Right renal pelvis (tissue), 4 donors: ENCODE measurements at places on chromosomes 5 and 9. TPM values are rescaled to one million over a fixed set of nuclear protein-coding genes. Genes with fewer than 3 reads are reported as not detected.

The NRG2 gene
- polyA plus RNA-seq: 1.6 TPM

The GARIN3 gene
- polyA plus RNA-seq: not detected

The GFI1B gene
- 0.67 TPM for polyA plus RNA-seq

The UCK1 gene
- polyA plus RNA-seq: 43.3 TPM

The IFNB1 gene
- not detected for polyA plus RNA-seq

The TAF11L12 gene
- polyA plus RNA-seq: not detected

The CCNO gene
- 8.2 TPM for polyA plus RNA-seq

The SPAAR gene
- 1.6 TPM for polyA plus RNA-seq

The OMD gene
- polyA plus RNA-seq: 1.8 TPM

The SEC61B gene
- polyA plus RNA-seq: 176 TPM

The SPINK4 gene
- not detected for polyA plus RNA-seq

The RUSC2 gene
- 20.7 TPM for polyA plus RNA-seq

The TNFAIP8 gene
- 32.0 TPM for polyA plus RNA-seq

The PTPDC1 gene
- polyA plus RNA-seq: 11.5 TPM

The ZER1 gene
- polyA plus RNA-seq: 42.6 TPM

The IL13 gene
- 0.14 TPM for polyA plus RNA-seq

The SLC1A3 gene
- polyA plus RNA-seq: 3.4 TPM
